ENCODE measurements at places on chromosomes 3 and 15.
A peak's percentile ranks its signal among the peaks of the same experiment; 100 is the strongest.

GRCh38 chr3:169337500-169338078 lies 325.9 kb downstream of the MECOM start:
- peaks cover 6% of the 10 kb centered on the region for H3K36me3 ChIP-seq
- H3K27me3 ChIP-seq = no peaks in the 10 kb centered on the region
- H3K4me1 ChIP-seq = no peaks in the 10 kb centered on the region
- no peak overlapping the region for H3K4me3 ChIP-seq
- no peak overlapping the region for H3K27ac ChIP-seq

DNA sequence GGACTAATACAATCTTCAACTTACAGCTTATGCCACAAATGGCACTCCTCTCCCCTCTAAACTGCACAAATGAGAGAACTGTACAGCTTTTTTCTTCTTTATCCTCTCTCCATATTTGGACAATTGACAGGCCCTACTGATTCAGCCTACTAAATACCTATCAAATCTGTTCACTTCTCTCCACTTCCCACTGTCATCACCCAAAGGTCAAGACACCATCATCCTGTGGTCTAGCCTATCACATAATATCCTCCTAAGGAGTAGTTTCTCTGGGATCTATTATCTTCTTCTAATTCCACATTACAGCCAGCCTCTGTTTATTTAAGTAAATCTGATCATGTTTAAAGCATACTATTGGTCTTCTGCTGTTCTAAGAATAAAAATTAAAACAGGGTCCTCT lies 33.0 kb upstream of the SLC12A8 start:
- H3K36me3 ChIP-seq = peaks cover 7% of the 10 kb centered on the region
- no peak for DNase-seq

GRCh38 chr15:37045859-37046740 lies 54.2 kb downstream of the MEIS2 start:
- no peak overlapping the region for H3K27ac ChIP-seq
- peaks cover 7% of the 10 kb centered on the region for H3K4me1 ChIP-seq
- DNase-seq = no peak
- H3K27me3 ChIP-seq = no peaks in the 10 kb centered on the region
- peaks cover 4% of the 10 kb centered on the region for H3K36me3 ChIP-seq

GRCh38 chr3:4738737-4739274 lies 240.4 kb upstream of the BHLHE40 start:
- no peaks in the 10 kb centered on the region for H3K36me3 ChIP-seq
- H3K27ac ChIP-seq = no peak overlapping the region
- peak; percentile 84 for DNase-seq

GRCh38 chr3:46573701-46574100 lies 7.6 kb upstream of the LRRC2 start:
- H3K27me3 ChIP-seq = no peaks in the 10 kb centered on the region
- no peaks in the 10 kb centered on the region for H3K36me3 ChIP-seq
- H3K27ac ChIP-seq = no peak overlapping the region
- H3K4me3 ChIP-seq = no peak overlapping the region
- no peaks in the 10 kb centered on the region for H3K4me1 ChIP-seq
